ENCODE measurements at places on chromosomes 12 and 14. TPM values are rescaled to one million over a fixed set of nuclear protein-coding genes. Genes with fewer than 3 reads are reported as not detected.
A peak's percentile ranks its signal among the peaks of the same experiment; 100 is the strongest.

DNA sequence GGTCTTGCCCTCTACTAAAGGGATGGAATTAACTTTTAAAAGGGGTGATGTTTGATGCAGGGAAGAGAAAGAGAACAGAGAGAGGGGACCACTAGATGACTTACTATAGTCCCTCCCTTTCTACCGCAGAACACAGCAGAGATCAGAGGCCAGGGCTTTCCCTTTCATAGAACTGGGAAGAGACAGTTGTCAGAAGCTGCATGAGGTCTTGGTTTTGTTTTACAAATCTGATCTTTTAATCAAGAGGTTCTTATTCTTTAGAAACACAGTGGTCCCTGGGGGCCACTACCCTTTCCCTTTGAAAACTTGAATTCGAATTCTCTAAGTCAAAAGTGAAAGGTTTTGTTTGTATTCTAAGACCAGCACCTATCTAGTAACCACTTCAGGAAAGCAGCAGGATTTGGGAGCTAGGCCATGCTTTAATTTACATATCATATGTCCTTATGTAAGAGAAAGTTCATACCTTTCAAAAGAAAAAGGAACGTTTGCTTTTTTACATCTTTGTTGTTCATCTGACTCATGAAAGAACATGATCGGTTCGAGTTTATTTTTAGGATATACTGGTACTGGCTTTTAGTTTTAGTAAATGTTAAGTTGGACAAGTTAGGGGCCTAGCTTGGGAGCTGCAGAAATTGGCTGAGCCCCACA is 6.3 kb downstream of the FBXL14 start:
- DNase-seq: no peak

DNA sequence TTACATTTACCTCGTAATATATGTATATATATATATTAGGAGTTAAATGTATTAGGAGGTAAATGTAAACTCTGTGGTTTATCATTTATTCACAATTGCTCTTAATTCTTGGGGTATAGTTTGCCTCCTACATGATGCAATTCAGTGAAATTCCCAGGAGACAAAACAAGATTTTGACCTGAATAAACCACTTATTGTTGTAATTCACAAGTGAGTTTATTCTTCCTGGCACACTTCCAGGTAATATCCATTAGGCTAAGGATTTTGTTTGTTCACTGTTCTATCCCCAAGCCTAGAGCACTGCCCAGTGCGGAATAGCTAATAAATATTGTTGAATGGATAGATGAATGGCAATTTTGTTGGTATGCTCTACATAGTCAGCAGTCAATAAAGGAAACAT is 3.0 kb downstream of the SMIM10L1 start:
- DNase-seq: no peak

The CCDC196 gene
- not detected for total RNA-seq

- DNase-seq: no peak
Measured at GRCh38 chr12:131815131-131815530, 13.1 kb upstream of the MMP17 start.

GRCh38 chr12:88781909-88782308 is 201.6 kb upstream of the KITLG start:
- DNase-seq: no peak

GRCh38 chr12:79844693-79845092 is 90.2 kb downstream of the PPP1R12A start:
- no peak for DNase-seq

- no peak for DNase-seq
Measured at GRCh38 chr12:122013791-122014590, 7.7 kb upstream of the BCL7A start.

DNA sequence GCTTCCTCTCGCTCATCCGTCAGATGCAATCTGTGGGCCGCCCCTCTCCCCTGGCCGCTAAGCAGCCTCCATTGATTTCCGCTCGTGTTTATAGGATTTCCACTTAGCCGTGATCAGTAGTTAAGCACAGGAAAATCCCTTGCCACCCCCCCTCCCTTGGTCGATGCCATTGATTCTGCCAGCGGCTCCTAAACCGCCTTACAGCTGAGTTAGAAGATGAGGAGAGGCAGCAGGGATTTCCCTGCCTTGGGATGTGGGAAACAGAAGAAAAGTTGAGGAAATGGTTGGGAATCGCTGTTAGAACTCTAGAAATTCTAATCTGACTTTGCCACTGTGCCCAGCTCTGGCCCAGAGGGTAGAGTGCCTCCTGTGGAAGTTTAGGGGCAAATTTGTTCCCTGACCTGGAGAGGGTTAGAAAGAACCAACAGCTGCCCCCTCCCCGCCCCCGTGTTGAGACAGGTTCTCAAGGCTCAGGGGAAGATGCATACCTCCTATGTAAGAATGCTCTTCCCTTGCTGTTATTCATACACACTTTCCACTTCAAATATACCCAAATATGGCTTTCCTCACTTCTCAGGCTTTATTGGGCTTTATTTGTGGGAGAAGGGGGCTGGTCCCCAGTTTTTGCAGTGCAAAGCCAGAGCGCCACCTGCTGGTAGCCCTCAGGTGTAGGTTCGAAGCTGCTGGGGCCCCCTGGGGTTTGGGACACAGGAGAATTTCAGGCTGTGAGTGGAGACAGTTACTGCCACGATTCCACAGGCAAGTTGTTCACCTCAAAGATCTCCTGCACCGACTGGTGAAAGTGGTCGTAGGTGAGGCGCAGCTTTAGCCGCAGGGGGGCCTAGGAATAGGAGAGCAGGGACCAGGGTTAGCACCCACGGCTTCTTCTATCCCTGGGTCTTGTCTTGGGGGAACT is 3.2 kb downstream of the THTPA start:
- DNase-seq: peak; percentile 75

The MYH6 gene
- total RNA-seq: 0.05 TPM

The STXBP6 gene
- total RNA-seq: not detected

DNA sequence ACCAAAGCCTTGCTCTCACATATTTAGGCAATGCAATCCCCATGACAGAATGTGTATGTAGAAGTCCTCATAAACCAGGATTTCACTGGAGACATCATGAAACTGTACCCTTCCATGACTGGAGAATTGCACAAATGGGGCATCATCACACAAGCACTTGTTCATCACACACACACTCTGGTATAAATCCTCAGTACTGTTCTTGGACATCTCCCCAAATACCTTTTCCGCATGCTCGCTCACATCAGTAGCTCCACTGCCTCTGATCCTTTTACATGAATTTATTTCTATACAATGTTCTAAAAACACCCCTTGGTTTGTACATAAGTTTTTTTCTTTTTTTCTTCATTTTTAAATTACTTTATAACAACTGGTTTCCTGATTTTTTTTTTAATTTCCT is 3.3 kb upstream of the ING4 start:
- DNase-seq: no peak

- no peak for DNase-seq
Measured at GRCh38 chr12:127311720-127312364, 955.1 kb upstream of the TMEM132C start.

GRCh38 chr14:68418174-68419118 is 374.4 kb downstream of the ZFP36L1 start:
- no peak for DNase-seq

DNA sequence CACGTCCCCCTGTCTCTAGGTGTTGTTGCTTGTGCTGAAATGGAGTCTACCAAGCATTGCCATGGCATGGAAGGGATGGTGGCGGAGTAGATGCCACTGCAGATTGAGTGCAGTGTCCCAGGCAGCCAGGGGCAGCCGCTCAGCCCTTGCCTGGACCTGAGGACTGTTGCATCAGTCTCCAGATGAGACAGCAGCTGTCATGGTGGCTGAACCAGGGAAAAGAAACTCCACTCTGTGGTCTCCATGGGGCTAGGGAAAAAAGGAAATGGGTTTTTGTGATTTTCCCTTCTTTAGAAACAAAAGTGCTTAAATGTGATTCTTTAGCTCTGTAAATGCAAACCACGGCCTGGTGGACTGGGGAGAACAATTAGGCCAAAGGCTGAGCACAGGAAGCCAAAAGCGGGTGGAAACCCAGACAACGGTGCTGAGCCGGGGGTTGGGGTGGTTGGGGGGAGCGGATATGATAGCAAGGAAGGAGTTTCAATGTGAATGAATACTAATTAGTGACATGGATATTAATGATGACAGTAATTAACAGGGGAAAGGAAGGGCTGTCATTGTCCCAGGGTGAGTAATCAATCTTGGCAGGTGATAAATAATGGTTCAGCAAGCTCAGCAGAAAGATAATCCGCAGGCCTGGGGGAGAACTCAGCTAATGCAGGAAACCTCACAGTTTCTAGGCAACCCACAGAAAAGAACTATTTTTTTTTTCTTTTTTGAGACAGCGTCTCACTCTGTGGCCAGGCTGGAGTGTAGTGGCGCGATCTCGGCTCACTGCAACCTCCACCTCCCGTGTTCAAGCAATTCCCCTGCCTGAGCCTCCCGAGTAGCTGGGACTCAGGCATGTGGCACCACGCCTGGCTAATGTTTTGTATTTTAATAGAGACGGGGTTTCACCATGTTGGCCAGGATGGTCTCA is 442.6 kb downstream of the DPF3 start:
- DNase-seq: peak; percentile 72

DNA sequence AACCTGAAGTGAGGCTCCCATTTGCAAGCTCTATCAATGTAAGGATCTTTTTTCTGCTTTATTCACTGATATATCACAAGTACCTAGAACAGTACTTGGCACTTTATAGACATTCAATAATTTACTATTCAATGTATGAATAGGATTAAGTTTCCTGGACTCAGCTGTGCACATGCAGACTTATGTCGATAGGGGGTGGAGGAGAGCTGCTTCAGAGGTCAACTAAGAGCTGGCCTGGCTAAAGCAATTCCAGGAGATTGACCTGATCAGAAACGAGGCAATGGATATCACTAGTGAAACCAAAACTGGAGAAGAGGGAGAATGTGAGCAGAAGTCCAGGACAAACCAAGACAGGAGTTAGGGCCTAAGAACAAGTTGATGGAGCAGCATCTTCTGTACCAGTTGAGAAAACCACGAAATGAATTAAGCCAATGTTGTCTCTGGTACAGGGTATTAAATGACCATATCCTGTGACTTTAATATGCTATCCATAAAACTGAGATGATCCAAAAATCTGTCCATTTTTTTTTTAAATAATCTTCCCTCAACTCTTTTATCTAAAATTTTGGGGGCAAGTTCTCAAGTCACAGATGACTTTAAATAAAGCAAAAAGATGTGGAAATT is 169.2 kb downstream of the PIK3C2G start:
- DNase-seq: peak; percentile 9

DNA sequence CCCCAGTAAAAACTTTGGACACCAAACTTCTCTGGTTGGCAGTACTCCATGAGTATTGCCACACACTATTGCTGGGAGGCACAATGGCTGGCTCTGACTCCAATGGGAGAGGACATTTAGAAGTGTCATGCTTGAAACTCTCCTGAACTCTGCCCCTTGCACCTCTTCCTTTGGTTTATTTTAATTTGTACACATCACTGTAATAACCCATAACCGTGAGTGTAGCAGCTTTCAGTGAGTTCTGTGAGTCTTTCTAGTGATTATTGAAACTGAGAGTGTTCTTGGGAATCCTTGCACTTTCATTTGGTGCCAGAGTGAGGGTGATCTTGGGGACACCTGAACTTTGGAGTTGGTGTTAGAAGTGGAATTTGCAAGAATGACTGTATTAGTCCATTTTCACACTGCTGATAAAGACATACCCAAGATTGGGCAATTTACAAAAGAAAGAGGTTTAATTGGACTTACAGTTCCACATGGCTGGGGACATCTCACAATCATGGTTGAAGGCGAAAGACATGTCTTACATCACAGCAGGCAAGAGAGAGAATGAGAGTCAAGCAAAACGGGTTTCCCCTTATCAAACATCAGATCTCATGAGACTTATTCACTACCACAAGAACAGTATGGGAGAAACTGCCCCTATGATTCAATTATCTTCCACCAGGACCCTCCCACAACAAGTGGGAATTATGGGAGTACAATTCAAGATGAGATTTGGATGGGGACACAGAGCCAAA is 41.3 kb upstream of the CEP83 start:
- no peak for DNase-seq

DNA sequence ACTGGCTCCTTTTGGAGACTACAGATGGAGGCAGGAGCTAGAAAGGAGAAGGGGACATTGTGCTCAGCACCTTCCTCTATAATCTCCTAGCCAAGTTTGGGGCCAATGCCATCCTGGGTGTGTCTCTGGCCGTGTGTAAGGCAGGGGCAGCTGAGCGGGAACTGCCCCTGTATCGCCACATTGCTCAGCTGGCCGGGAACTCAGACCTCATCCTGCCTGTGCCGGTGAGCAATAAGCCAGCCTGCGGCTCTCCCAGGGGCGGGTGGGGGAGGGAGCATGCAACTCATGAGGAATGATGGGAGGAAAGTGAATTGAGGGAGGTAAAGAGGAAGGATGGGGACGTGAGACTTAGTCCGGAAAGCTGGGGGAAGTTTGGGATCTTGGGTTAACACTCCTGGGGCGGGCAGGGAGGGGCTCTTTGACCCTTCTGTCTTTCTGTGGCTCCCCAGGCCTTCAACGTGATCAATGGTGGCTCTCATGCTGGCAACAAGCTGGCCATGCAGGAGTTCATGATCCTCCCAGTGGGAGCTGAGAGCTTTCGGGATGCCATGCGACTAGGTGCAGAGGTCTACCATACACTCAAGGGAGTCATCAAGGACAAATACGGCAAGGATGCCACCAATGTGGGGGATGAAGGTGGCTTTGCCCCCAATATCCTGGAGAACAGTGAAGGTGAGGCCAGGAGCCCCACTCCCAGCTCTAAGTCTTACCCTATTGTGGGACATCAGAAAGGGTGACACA is 3.3 kb downstream of the ENO2 start:
- no peak for DNase-seq

- DNase-seq: no peak
Measured at GRCh38 chr12:10397296-10397695, 7.5 kb upstream of the KLRK1 start.

The KRT77 gene
- not detected for total RNA-seq

- DNase-seq: no peak
Measured at GRCh38 chr14:70971560-70971959, 64.3 kb downstream of the PCNX1 start.

- DNase-seq: no peak
Measured at GRCh38 chr14:68234101-68234905, 414.7 kb downstream of the RAD51B start.

DNA sequence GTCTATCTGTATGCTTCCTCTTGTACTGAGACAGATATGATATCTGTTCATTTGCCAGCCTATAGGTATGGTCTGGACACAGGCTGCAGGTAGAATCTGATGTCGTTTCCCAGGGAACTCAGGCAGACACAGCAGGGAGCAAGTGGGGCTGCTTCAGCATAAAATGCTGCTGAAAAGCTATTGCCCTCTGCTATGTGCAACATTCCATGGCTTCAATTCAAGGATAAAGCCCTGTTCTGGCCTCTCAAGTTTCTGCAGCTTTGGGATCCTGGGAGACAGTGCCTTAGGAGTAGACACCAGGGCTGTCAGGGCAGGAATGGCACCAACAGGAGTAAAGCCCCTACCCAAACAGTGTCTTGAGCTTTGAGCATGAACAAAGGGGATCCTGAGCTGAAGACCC is 173.5 kb downstream of the SLC41A2 start:
- DNase-seq: no peak

The RGS6 gene
- total RNA-seq: 0.19 TPM

- no peak for DNase-seq
Measured at GRCh38 chr14:94104731-94105130, 5.8 kb upstream of the IFI27 start.

DNA sequence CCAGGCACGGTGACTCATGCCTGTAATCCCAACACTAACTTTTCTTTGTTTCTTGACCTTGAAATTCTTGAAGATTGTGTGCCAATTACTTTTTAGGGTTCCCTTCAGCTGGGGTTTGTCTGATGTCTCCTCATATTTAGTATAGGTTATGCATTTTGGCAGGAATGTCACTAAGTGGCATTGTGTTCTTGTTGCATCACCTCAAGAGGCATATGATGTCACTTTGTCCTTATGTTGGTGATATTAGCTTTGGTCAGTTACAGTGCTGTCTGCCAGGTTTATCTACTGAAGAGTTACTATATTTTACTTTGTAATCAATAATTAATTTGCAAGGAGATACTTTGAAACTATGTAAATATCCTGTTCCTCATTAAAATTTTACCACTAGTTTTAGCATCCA is 61.0 kb upstream of the BTG1 start:
- DNase-seq: no peak
